ENCODE measurements at places on chromosomes 1 and 21.
A peak's percentile ranks its signal among the peaks of the same experiment; 100 is the strongest.

DNA sequence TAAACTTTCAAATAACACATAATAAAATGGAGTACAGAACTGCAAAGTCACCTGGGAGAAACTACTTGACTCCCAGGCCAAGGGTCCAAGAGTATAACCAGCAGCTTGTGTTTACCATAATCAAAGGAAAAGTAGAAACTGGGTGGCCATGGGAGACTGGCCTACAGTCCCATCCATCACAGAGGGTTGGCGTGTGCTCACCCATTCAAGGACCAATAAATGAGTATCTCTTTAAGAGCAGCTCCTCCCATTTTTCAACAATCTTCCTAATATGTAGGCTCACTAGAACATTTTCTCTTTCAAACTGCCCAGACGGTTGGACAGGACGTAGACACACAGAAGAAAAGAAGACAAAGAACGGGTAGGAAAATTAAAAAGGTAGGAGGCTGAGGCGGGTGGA lies at the start of gene FMO3:
TSS of gene FMO3 (plus strand) at position 302 of the 400 bp plus-strand sequence. CDS start 1,754 bp downstream, outside the sequence.
- DNase-seq, result no peak

DNA sequence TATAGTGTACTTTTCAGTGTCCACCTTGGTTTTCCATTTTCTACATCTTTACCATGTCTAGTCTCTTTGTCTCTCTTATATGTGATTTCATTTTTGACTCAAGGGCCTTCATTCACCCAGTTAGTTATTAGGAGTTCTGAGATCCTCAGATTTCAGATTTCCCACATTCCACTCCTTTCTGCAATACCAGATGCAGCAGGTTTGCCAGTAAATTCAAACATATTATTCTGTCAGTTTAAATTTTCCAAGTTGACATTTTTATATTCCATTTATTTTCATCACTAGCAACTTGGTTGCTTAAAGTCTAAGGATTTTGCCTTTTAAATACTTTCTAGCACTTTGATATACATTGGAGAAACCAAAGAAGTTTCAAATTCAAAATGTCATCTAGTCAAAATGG lies 42.4 kb downstream of the ABL2 start:
- no peak for DNase-seq

DNA sequence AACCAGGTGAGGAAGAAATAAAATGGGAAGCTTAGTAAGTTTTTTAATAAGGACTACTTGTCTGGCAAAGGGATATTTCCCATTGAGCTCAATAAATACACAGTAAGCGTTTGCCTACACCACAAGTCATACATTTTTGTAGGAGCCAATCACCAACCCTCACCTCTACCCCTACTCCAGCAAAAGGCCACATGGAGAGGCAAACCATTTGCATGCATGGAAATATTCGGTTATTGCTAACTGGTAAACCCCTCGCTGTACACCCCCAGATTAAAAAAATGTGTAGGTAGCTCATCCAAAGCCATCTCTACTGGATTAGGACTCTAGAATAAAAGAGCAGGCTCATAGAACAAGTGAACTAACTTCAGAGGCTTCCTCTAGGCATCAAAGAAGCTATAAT lies 21.1 kb downstream of the PDPN start:
- no peak for DNase-seq

- no peak for DNase-seq
Observed at GRCh38 chr1:55773211-55773940, 558.2 kb upstream of the USP24 start.

- DNase-seq, result no peak
Observed at GRCh38 chr1:107294686-107295085, 153.8 kb downstream of the NTNG1 start.

DNA sequence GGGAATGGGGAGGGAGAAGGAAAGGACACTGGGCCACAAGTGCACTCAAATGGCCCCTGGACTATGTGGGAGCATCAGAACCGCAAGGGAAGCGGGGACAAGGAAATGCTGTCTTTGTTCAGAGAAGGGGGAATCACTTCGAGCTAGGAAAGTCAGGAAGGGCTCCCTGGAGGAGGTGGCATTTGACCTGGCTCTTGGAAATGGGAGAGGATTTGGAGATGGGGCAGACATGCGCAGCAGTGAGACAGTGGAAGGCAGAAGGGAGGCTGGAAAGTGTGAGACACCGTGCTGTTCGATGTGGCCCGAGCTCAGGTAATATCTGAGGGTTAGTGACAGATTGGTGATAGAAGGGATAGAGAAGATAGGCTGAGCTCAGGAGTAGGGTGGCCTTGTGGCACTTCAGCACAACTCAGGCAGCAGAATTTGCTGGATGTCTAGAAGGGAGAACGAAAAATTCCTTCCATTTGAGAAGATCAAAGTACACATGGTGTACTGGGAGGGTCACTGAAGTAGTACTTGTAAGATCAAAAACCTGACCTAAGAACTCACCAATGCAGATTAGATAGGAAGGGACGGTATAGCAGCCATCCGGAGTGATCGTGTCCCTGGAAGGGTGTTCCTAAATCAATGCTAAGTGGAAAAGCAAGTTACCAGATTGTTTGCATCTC lies 25.4 kb downstream of the SLC1A7 start:
- no peak for DNase-seq

DNA sequence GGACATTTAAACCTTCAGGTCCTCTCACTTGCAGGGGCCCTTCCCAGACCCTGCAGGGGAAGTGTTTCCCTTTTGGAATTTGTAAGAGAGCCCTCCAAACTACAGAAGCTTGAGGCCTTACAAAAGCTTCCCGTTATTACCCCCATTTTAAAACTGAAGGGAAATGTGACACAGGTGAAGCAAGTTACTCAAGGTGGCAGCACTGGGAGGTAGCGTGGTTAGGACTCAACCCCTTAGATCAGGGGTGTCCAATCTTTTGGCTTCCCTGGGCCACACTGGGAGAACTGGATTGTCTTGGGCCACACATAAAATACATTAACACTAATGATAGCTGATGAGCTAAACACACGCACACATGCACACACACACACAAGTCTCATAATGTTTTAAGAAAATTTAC lies 15.8 kb upstream of the ZC3H12A start:
- DNase-seq, result no peak

DNA sequence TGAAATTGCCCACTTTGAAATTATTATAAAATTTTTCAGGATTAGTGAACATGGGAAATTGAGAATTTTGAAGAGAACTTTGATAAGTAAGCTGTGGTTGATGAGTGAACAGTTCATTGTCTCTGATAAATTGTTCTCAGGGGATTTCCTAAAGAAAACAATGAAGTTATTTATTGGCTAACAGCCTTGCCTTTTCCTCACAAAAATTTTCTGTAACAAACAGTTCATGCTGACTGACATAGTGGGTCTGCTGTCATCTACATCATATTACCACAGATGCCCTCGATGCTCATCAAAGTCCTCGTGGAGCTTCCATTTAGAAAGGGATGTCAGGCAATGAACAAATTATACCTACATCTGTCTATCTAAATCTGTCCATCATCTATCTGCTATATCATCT lies 113.4 kb downstream of the PTBP2 start:
- peak; percentile 22 for DNase-seq

DNA sequence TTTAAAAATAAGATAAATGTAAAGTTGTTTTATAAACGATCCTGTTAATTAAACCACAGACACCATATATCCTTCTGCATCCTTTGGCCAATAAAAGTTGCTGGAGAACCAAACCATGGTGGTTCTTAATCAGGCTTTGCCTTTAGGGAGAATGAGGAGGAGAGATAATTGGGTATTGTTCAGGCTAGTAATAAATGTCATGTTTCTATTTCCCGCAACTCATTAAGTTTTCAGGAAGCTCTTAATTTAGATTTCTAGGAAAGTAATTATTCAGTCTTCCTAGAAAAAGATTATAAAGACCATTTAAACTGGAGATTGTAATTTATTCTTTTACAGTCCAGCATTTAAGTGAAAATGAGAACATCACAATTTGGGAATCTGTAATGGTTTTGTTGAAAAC lies 34.5 kb downstream of the RAB4A start:
- no peak for DNase-seq

- DNase-seq, result no peak
Observed at GRCh38 chr21:37891972-37892371, 24.3 kb downstream of the KCNJ6 start.

DNA sequence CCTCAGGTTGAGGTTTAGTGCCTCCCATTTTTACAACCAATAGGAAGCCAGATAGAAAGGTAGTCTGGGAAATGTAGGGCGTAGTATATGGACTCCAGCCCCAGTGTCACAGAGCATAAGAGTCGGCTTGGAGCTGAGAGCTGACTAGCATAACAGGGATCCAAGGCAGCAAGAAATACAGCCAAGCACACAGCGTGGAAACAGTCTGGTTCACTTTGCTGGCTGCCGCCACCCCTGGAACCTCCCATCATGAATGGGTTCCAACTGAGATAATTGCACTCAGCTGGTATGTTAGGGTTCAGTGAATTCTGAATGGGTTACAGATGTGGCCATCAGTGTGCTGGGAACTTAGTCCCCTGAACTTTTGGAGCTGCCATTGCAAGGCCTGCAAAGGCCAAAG lies 76.7 kb upstream of the GPR88 start:
- DNase-seq, result no peak

- DNase-seq, result no peak
Observed at GRCh38 chr21:40463176-40463575, 383.8 kb downstream of the DSCAM start.

- peak; percentile 78 for DNase-seq
Observed at GRCh38 chr1:228964178-228965089, 229.2 kb downstream of the RHOU start.

GRCh38 chr1:42259739-42260064 lies 75.3 kb downstream of the FOXJ3 start:
- DNase-seq, result no peak

DNA sequence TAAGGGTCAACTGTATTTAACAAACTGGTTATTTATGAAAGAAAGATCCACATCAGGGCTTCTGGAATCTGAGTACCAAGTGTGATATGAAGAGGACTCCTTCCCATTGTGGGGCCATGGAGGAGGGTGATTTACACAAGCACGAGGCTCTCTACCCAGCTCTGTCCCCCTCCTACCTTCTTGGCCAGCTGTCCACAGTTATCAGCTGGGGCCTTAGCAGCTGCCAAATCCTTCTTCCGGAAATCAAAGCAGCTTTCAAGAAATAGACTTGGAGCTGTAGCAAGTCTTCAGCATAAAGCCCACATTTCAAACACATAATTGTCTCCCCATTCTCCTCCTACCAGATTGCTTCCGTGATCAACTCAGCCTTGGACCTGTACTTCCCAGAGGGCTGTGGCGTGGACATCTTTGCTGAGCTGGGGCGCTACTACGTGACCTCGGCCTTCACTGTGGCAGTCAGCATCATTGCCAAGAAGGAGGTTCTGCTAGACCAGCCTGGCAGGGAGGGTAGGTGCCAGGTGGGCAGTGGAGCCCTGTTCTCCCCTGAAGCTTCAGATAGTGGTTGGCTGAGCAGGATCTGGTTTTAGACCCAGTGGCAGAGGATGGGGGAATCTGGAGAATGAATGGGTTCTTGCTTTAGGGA lies 15.5 kb downstream of the AZIN2 start:
- no peak for DNase-seq

- DNase-seq, result no peak
Observed at GRCh38 chr1:192524223-192524622, 51.4 kb upstream of the RGS1 start.

GRCh38 chr1:5597991-5598823 lies 394.0 kb downstream of the NPHP4 start:
- DNase-seq, result no peak

GRCh38 chr1:196034080-196034706 lies 574.0 kb downstream of the KCNT2 start:
- no peak for DNase-seq

DNA sequence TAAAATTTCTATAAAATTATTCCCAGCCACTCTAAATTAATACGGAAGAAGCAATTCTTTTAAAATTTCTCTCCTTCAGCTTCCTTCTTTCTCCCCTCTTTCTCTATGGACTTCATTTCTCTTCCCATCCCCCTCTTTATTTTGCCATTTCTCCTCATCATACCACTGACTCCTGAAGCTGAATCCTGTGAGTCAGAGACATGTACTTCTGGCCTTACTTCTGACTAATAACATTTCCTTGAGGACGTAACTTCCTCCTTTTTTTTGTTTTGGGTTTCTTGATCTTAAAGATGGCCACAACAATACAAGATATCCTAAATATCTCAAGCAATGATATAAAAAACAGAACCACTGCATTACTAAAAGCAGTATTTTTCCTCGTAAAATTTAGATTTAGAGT lies 63.6 kb upstream of the DENND1B start:
- peak; percentile 90 for DNase-seq

- no peak for DNase-seq
Observed at GRCh38 chr21:35699361-35699760, 361.0 kb downstream of the SETD4 start.

- no peak for DNase-seq
Observed at GRCh38 chr1:42173155-42173933, 8.8 kb upstream of the GUCA2A start.

GRCh38 chr1:206925106-206925736 lies 3.5 kb upstream of the FCMR start:
- peak; percentile 38 for DNase-seq

DNA sequence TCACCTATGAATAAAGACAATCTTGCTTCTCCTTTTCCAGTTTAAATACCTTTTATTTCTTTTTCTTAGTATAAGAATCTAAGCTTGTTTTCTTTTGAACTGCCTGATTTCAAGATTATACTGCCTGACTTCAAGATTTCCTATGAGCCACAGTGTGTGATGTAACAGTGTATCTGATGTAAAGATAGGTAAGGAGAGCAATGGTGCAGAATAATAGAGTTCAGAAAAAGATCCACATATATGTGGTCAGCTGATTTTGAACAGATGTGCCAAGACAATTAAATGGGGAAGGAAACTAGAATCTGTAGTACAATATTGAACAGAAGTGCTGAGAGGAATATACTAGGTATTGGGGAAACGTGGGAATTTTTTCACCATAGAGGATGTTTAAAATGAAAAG lies 21.0 kb downstream of the EXO1 start:
- no peak for DNase-seq

DNA sequence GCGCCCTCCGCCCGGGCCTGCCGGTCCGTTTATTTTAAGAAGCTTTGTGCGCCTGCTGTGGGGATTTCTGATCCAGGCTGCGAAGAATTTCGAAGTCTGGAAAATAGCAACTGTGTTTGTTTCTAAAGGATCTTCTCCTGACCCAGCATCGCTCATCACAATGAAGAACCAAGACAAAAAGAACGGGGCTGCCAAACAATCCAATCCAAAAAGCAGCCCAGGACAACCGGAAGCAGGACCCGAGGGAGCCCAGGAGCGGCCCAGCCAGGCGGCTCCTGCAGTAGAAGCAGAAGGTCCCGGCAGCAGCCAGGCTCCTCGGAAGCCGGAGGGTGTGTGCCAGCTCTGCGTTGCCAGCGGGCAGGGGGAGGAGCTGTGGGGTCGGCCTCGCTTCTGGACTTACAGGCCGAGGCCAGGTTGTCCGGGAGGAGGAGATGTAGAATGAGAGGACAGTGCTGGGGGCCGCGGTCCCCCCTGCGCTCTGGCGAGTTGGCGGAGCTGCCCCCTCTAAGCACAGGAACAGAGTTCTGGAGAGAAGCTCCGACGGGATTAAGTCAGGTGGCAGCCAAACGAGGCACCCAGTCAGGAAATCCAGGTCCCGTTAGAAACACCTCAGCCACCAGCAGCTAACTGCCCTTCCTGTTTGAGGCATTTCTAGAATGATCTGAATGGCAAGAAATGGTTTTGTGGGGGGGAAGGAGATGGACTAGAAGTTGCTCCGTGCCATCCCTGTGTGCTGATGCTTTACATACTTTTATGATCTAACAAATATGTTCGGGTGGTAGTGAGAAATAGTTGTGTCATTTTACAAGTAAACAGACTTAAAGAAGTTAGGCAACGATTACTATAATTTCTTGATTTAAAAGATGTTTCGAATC lies 948 bp downstream of the TXLNA start:
- DNase-seq, result peak; percentile 38
